CD8-positive, alpha-beta memory T cell (primary cell): ENCODE measurements at places on chromosomes 1 and 21.

DNA sequence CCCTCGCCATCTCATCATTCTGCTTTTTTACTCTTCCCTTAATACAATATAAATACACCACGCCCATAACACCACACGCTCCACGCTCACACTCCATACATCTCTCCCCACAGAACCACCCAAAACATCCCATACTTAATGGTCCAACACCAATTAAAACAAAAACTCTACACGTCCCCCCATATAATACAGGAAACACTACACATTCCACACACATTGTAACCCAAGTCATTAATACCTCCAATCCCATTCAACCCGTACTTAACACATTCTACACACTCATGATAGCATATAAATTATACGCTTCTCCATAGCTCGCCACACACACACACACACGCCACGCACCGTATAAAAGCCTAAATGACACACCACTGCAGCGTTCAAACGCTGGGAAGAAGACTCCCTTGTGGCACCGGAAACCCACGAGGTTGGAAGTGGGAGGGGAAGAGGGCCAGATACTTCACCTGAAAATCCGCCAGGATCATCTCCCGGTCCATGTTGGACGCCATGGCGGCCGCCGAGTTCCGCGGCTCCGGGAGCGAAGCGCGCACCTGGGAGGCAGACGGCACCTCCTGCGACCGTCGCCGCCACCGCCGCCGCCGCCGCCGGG, 659 bp downstream of the FAF1 start:
- DNase-seq, result no peak

GRCh38 chr21:35905963-35906345, 154.4 kb downstream of the SETD4 start:
- no peak for DNase-seq

GRCh38 chr1:13775916-13776315, 75.9 kb downstream of the PRDM2 start:
- no peak for DNase-seq

- DNase-seq, result no peak
Observed at GRCh38 chr1:247434005-247434404, 18.0 kb downstream of the NLRP3 start.

- no peak for DNase-seq
Observed at GRCh38 chr21:21851657-21852056, 853.4 kb downstream of the NCAM2 start.

DNA sequence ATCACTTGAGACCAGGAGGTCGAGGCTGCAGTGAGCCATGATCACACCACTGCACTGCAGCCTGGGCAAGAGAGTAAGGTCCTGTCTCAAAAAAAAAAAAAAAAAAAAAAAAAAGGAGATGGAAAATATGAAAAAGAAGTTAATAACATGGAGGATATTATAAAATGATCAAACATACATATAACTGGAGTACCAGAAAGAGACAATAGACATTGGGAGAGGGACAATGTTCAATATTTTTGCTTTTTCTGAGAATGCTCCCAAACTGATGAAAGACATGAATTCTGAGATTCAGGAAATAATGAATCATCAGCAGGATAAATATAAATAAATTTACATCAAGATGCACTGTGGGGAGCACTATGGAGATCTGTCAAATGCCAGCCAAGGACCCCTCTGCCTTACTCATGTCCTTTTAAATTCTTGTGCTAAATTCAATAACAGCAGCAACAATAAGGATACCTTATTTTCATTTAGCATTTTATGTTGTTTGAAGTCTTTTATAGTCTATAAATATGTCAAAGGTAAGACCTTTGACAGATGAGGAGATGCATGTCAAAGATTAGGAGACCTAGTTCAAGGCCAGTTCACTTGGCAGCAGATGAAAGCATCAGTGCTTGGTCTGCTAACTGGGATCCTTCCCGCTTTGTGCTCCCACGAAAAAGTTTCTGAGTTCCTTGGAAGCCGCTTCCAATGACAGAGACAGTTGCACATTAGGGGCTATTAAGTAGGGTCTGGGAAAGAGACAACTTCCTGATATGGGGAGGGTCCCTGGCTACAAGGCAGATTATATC, 97.7 kb downstream of the TLR5 start:
- no peak for DNase-seq

DNA sequence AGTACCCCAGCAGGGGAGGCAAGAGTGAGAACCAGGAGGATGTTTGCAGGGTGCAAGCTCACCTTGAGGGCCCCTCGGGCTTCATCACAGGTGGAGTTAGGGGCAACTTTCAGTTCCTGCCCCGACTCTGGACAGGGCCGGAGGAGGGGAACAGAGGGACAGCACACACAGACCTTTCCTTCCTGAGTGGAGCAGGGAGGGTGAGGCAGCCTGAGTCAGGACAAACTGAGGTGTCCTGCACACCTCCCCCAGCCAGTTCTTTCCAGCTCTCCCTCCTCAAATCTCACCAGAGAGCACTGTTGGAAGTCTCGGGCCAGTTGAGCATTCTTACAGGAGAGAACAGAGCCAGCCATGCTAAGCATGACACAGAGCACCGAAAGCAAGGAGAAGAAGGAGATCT, 1.5 kb downstream of the ENTREP3 start:
- DNase-seq, result no peak

DNA sequence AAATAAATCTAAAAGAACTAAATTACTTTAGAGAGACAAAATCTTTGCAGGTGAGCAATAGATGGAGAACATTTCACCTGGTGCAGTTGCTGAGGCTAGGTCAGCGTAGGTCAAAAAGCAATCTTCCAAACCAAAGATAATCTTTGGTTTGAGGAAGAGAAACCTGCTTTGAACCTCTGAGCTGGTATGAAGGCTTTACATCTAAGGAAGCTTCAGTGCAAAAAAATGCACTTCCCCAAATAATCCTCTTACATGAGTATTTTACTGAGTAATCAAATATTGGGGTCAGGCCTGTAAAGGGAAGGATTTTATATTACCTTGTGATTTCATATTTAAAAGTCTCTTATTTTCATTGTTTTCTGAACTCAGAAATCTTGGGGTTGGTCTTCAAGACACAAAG, 223.6 kb downstream of the SRGAP2C start:
- DNase-seq, result no peak

GRCh38 chr1:246544001-246544400, 22.1 kb downstream of the TFB2M start:
- DNase-seq, result no peak

DNA sequence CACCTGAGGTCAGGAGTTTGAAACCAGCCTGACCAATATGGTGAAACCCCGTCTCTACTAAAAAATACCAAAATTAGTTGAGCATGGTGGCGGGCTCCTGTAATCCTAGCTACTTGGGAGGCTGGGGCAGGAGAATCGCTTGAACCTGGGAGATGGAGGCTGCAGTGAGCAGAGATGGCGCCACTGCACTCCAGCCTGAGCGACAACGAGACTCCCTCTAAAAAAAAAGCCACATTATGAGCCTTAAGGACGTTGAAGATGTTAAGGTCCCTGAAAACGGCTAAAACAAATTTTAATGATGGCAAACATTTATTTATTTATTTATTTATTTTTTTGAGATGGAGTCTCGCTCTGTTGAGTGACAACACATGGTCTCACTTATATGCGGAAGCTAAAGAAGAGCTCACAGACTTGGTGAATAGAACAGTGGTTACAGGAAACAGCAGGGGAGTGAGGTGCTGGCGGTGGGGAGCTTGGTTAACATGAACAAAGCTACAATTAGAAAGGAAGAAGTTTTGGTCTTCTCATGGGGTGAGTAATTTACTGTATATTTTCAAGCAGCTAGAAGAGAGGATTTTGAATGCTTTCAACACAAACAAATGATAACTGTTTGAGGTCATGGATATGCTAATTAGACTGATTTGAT, 47.1 kb downstream of the TCP10L start:
- peak; percentile 50 for DNase-seq

DNA sequence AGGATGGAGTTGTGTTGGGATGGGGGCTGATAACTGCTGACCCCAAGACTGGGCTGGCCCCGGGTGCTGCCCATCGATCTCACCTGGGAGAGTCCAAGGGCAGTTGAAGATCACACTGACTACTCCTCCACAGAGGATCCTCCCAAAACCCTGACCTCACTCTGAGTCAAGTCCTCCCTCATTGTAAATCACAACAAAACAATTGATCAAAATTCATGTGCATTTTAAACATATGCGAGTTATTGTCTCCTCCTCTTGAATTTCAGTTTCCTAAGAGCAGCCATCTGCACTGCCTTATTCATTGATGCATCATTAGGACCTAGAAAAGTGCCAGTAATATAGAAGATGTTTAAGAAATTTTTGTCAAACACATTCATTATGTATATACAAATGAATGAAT, 273.6 kb downstream of the C1orf94 start:
- DNase-seq, result no peak
